ENCODE measurements at places on chromosomes 13 and 19.

GRCh38 chr13:30466841-30467252 is 1.1 kb upstream of the HMGB1 start:
- peak; percentile 23 for DNase-seq

GRCh38 chr13:74187564-74187963 is 53.4 kb upstream of the KLF12 start:
- peak; percentile 10 for DNase-seq

DNA sequence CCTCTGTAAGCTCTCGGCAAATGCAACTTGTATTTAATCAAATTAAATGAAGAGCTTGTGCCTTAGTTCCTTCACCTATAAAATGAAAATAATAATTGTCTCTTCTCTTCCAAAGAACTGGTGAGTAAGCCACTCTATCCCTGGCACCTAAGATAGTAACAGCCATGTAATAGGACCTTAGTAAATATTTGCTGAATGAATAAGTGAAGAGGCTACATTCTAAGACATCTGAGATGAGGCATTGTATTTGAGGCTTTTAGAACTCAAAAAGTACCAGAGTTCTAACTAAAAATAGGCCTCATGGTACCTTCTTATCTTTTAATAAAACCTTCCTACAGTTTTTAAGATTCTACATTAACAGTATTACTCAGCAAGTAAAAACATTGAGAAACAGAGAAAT is 17.3 kb upstream of the DCLK1 start:
- no peak for DNase-seq

- peak; percentile 76 for DNase-seq
Observed at GRCh38 chr19:43759515-43759914, 4.8 kb upstream of the SMG9 start.

DNA sequence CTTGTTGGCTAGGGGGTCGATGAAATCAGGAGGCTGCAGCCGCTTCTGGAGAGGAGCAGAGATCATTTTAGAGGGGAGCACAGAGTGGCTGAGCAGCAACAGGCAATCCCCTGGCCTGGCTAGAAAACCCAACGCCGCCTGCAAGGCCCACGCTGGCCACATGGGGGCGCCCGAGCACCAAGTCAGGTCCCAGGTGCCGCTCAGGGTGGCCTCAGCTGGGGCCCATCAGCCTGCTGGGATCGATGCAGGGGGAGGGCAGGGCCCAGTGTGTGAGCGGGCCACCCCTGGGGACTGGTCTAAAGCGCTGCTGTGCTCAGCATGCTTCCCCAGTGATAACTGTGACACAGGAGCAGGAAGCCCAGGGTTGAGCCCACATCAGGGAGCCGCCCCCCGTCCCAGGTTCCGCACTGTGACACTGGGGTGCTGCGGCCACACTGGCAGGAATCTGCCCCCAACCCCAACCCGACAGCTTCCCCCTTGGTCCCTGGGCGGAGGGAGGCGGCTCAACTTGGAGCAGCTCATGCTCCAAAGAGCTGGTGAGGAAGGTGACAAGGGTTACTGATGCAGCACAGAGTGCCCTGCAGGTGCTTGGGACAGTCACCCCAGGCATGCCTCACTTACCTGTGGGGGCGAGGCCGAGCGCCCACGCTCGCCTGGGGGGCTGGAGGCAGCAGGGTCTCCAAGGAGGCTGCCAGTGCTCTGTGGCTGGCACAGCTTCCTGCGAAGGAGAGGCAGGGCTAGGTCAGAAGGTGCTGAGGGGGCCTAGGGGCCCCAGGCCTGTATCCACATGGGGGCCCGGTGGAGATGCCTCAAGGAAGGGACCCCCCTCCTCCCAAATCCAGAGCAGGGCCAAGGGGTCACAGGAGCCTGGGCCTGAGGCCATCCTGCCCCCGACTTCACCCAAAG is 13.3 kb upstream of the ISYNA1 start:
- DNase-seq: no peak

DNA sequence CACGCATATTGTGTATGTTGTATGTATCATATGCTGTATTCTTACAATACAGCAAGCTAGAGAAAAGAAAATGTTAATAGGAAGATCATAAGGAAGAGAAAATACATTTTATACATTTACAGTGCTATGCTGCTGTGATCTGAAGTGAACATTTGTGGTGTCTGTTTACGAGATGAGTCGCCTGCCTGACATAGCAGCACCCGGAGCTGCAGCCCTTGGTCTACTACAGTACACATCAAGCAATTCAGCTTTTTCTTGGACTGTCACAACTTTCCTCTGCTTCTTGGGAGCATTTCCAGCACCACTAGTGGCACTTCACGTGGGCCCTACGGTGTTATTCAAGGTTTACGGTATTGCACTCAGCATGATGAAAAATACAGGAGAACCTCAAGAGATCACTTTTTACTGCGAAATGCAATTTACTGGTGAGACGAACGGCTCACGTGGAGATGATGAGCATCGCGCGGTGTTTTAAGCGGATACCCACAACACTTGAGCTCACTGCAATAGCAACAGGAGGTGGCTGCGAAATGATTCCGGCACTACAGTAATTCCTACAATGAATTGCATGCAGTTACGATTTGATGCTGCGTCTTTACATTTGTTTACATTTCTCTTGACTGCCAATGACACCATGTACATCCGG is 308.4 kb downstream of the FGF9 start:
- peak; percentile 21 for DNase-seq

DNA sequence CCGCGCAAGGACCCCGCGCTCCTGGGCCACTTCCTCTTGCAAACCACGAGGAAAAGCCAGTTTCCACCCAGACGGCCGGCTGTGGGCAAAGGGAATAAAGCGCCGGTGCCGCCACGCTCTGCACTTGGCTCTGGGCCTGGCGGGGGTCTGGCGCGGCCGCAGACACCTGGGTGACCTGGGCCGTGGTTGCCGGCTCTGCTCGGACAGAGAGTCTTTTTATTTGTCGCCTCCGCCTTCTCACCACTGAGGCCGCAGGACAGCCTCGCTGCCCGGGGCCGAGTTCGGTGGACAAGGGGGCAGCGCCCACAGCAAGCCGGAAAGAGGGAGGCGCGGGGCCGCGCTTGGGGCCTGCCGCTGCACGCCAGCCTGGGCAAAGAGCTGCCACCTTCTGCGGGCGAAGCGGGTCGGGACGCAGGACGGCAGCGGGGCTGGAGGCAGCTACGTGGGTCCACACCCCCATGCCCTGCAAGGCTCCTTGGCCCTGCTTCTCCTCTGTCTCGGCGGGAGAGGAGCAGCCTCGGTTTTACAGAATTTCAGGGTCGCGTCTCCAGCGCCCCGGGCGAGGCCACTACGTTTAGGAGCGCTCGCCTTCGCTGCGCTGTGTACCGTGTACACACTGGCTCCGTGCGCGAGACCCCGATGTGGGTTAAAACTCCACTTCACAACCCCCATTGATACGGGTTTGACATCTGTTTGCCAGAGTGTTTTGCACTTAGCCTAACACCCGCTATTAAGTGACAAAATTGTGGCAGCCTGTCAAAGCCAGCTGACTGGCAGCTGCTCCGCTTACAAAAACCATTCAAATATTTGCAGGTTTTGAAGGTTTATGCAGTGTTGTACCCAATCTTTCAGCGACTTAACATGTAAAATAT is 13.0 kb upstream of the SOX1 start:
- DNase-seq: no peak

DNA sequence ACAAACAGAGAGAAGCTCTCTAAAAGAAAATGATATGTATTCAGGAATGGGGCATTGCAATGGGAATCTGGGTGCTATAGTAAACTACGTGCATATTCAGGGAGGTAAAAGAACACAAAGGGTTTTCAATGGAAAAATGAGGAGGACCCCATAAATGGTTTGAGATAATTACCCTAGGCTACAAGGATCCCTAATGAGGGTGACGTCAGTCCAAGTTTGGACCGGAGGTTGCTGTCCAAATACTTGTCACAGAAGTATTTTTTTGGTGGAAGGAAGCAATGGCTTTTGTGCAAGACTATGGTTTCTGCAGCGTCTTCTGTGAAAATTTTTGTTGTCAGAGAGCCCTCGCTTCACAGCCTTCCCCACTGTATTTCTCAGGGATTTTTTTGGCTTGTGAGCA is 995 bp upstream of the CEACAM18 start:
- no peak for DNase-seq

GRCh38 chr13:23320926-23321534 is 112.5 kb downstream of the SACS start:
- DNase-seq: no peak

DNA sequence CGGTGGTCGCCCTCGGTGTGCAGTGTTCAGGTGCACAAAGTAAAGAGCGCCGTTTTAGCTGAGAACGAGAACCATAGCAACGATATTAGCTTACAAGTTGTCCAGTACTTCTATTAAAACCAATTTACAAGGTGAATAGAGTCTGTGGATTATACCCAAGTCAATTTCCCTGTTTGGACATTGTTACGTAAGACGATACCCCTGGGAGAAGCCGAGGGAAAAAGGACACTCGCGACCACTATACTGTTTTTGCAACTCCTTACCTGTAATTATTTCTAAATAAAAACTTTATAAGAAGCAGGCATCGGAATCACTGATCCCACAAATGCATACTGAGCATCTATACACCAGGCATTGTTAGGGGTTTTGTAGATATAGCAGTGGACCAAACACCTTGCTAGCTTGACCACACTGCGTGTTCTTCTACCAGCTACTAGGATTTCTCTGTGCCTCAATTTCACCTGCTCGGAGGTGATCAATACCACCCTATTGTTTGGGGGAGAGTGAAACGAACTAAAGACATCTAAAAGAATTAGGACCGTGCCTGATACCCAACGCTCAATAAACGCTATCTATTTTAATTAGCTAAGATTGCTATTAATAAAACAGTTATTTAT is 488 bp upstream of the EEF2 start:
- no peak for DNase-seq

GRCh38 chr13:76991432-76991795 is 467 bp upstream of the CLN5 start:
- DNase-seq: no peak

DNA sequence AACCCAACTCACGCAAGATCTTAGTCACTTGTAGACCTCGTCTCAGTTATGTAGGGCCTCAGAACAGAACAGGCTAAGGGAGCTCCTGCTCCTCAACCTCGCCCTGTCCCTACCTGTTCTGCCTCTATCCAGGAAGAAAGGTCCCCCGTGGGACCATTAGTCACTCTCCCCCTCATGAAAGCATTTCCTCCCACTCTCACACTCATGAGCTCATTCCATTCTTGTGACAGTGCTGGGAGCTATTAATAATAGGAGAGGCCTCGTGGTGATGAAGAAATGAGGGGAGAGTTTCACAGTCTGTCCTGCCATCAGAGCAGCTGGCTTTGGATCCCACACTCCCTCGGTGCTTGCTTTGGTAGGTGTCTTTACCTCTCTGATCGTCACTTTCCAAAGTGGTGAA is 10.2 kb downstream of the PPP2R1A start:
- DNase-seq: peak; percentile 78

- DNase-seq: no peak
Observed at GRCh38 chr19:58584498-58585441, 11.6 kb upstream of the MZF1 start.

GRCh38 chr19:45078390-45079062 is 534 bp upstream of the GEMIN7 start:
- DNase-seq: no peak

DNA sequence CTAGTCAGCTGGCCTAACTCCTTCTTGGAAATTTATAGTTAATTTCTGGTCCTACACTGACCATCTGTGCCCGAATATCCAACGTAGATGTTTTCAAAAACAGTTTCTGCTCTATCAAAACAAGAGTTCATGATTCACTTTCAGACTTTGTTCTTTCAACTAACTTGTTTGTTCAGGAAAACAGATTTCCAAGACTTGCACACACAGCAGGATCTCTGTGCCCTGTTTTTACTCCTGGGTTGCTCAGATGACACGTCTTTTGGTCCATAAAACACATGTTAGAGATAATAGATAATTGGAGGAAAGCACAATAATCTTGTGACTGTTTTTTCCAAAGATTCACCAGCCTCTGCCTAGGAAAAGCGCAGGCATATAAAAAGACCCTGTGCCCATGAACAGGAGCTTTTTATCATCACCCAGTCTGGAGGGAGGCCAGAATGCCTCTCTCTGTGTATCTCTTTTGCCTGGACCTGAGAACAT is 218.0 kb downstream of the IRS2 start:
- peak; percentile 7 for DNase-seq

GRCh38 chr19:29704562-29705558 is 10.2 kb downstream of the C19orf12 start:
- no peak for DNase-seq

DNA sequence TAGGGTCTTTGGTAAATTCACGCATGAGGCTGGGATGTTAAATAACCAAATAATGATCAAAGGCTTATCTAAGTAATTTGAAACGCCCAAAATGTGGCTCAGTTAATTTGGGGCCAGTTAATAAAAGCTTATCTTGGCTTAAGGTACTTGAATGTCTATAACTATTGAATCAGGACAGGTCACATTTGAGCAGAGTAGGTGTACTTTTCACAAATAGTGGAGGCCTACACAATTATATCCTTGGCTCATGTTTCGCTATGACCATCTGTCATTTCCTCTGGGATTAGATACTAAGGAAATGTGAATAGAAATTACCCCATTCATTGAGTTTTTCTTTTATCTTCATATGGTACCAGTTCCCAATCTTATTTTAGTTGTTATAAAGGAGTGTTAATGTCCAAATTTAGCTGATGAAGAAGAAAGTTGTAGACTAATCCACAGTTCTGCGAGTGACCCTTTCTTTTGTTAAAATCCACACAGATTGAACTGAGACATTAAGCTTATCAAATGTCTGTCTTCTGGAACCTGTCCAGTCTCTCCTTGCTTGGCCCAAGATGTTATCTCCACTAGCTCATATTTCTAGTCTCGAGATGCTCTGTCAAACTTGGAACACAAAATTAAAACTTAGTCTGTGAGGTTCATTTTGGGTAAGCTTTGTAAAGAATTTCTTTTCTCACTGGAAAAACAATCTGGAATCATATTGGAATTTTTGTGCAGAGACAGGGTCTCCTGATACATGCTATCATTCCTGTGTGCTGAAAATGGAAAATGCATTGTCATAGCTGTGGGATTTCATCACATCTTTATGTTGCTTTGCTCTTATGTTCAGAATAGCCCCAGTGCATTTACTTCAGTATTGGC is 31.0 kb downstream of the SLAIN1 start:
- no peak for DNase-seq

DNA sequence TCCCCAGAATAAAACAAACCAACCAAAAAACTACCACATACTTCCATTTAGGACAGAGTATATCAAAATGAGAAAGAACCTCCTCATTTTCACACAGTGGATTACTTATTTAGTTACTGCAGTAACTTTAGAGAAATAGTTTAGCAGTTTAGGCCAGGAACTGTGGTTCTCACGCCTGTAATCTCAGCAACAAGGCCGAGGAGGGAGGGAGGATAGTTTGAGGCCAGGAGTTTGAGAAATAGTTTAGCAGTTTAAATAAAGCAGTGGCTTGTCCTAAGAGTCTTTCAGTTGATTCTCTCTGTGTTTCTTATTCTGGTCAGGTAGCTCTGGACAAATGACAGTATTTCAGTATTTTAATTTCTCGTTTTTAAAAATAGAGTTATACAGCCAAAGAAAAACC is 9.4 kb downstream of the HMGB1 start:
- no peak for DNase-seq

DNA sequence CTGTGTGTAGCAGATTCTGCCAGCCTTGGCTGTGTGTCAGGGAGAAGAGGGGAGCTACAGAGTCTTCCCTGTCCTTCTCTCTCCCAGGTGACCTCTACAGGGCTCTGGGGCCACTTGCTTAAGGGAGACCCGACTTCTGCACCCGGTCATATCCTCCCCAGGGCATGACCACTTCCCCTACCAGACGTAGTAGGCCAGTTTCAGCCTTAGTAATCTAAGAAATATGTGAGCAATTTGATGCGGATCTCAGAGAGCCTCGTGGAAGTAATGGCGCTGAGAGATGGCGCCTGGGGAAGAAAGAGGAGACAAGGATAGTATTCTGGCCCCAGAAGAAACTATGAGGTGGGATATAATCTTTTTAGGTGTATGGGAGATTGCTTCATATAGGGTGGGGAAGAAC is 41.9 kb downstream of the NFIX start:
- peak; percentile 93 for DNase-seq

GRCh38 chr19:2491130-2491801 is 15.3 kb downstream of the GADD45B start:
- DNase-seq: peak; percentile 92
